ENCODE measurements at places on chromosomes 2 and 18. TPM values are rescaled to one million over a fixed set of nuclear protein-coding genes. Genes with fewer than 3 reads are reported as not detected.

GRCh38 chr18:79572848-79573451 is 106.7 kb upstream of the CTDP1 start:
- DNase-seq: no peak

DNA sequence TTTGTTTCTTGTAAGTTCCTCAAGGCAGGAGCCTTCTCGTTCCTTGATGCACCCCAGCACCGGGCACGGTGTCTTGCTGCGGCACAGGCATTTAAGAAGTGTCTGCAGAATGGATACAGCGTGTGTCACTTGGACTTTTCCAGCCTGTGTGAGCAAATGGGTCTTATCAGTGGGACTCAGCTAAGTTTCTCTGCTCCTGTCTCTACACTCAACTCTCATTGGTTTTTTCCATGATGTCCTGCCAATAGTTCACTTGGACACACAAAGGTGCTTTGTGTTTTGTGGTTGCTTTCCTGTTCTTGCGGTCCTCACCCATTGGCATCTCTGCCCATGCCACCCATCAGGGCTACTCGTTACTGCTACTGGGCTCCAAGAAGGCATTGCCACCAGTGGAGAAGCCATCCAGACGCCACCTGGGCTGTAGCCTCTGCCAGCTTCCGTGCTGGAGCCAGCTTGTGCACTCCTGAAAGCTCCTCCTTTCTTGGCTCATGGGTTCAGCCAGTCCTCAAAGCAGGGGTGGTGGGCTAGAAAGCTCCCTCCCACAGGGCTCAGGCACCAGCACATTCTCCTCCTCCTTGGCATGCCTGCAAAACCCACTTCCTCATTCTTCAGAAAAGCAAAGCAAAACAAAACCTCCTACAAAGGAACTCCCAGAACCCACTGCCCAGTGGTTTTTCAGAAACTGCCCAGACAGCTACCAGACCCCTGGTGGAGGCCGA is 41.4 kb downstream of the IL1R2 start:
- peak; percentile 47 for DNase-seq

IL1A gene
- not detected for total RNA-seq

- DNase-seq: no peak
Measured at GRCh38 chr2:158113741-158114295, 12.1 kb downstream of the UPP2 start.

DNA sequence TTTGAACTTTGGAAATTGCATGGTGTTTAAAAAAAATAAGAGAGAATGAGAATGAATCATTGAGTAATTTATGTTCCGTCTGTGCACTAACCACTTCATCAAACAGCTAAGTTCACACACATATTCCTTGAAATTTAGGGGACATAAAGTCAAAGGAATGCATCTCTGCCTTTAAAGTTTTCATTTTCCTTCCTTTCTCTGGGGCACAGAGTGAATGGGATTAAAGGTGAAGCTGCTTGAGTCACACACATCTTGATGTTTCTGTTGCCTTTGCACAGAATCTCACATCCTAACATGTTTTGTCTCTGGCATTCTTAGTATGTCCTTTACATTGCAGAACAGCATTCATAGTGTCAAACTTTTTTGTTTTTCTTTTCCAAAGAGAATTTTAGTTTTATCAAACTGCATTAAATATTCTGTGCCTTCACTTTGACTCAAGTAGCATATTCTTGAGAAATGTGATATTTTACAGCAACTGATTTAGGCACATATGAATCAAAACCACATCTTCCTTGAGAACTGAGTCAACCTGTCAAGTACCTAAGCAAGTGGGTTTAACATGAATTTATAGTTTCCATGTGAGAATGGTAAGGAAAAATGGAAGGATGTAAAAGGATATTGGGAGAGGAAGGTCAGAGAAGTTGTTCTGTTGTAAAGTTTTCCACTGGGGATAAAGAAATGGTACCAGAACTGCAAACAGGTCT is 169.1 kb upstream of the THUMPD2 start:
- DNase-seq: no peak
